Ovary (tissue), 10 donors: ENCODE measurements at places on chromosomes 5 and 9. TPM values are rescaled to one million over a fixed set of nuclear protein-coding genes. Genes with fewer than 3 reads are reported as not detected.

Gene HTR4
- not detected for total RNA-seq

Gene PNPLA7
- 15.2 TPM for total RNA-seq

Gene C5orf58
- not detected for total RNA-seq

Gene DNM1
- total RNA-seq = 4.6 TPM

Gene SPOCK1
- 16.4 TPM for total RNA-seq

Gene NEUROG1
- not detected for total RNA-seq
